ENCODE measurements at places on chromosomes 6 and 20. TPM values are rescaled to one million over a fixed set of nuclear protein-coding genes. Genes with fewer than 3 reads are reported as not detected.
A peak's percentile ranks its signal among the peaks of the same experiment; 100 is the strongest.

The GNAS-AS1 gene
- 1.1 TPM for polyA plus RNA-seq

DNA sequence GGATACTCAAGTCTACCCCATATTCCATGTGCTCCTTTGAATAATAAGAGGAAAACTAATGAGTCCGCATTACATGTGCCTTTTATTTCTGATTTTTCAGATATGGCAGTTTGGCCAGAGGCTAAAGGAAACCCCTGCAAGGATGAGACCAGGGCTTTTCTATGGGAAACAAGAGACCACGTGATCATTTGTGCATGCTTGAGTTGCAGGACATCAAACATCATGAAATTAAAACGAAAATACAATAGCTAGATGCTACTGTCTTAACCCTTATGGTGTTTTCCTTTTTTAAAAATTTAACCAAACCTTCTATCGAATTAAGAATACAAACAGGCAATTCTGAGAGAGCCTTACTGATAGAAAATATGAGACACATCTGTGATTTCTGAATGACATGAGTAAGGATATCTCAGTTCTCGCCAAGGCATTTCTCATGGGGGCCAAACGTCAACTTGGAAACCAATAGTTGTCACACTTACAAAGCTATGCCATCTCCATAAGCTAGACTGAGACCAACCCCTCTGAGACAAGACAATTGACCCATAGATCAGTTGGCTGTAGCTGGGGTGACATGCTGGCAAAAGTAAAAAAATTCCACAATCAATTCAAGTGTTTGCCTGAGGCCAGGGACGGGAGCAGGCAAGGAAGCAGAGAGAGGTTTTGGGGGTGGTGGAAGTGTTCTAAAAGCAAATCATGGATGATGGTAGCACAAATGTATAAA is 52.8 kb downstream of the RIPOR2 start:
- no peaks in the 10 kb centered on the region for H3K27me3 ChIP-seq
- no peaks in the 10 kb centered on the region for H3K36me3 ChIP-seq
- no peak overlapping the region for H3K4me3 ChIP-seq
- no peak for DNase-seq

DNA sequence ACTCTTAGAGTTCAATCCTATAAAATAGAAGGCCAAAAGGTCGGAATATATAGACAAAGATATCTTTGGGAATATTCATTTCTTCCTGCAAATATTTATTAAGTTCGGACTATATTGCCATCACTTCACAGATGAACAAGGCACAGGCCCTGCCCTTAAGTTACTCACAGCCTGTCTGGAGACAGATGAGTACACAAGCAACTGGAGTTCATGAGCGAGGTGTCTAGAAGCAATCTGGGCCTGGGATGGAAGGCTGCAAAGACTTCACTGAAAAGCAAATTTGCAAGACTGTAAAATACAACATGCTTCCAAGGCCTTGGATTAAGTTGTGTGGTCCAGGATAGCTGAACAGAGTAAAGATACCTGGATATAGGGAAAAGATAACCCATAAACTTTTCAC is 56.7 kb upstream of the CEP85L start:
- no peak overlapping the region for H3K4me3 ChIP-seq
- no peaks in the 10 kb centered on the region for H3K36me3 ChIP-seq
- H3K27me3 ChIP-seq, result no peaks in the 10 kb centered on the region
- DNase-seq, result no peak
- peak overlapping the region; percentile 82 for H3K27ac ChIP-seq

GRCh38 chr6:139736325-139736906 is 362.0 kb upstream of the CITED2 start:
- H3K4me3 ChIP-seq, result no peak overlapping the region
- no peak for DNase-seq
- H3K36me3 ChIP-seq, result no peaks in the 10 kb centered on the region
- no peaks in the 10 kb centered on the region for H3K27me3 ChIP-seq

The PRPF6 gene
- polyA plus RNA-seq, result 27.8 TPM

DNA sequence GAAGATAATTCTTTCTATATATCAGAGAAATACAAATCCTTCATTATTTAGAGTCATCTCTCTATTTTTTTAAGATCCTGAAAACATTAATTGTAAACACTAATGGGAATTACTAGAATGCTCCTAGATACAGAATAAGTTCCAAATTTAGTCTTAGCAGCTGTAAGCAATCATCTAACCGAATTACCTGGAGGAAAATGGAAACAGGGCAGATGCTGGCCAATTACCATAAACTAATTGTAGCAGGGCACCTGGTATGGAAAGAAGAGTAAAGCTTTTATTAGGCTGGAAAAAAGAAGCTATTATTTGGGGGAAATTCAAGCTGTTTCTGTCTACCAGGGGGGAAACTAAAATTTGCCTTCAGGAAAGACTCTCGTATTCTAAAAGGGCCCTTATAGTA is 257.5 kb downstream of the MMUT start:
- no peak for DNase-seq
- no peak overlapping the region for H3K4me3 ChIP-seq
- no peaks in the 10 kb centered on the region for H3K4me1 ChIP-seq
- no peaks in the 10 kb centered on the region for H3K27me3 ChIP-seq
- no peaks in the 10 kb centered on the region for H3K36me3 ChIP-seq

The SLC23A2 gene
- 3.9 TPM for polyA plus RNA-seq

The MAFB gene
- polyA plus RNA-seq, result 3.8 TPM

Measured in heart right ventricle (tissue), 16 donors.